NCI-H1048 (cell line): ENCODE measurements at places on chromosomes 2 and 18.
A peak's percentile ranks its signal among the peaks of the same experiment; 100 is the strongest.

DNA sequence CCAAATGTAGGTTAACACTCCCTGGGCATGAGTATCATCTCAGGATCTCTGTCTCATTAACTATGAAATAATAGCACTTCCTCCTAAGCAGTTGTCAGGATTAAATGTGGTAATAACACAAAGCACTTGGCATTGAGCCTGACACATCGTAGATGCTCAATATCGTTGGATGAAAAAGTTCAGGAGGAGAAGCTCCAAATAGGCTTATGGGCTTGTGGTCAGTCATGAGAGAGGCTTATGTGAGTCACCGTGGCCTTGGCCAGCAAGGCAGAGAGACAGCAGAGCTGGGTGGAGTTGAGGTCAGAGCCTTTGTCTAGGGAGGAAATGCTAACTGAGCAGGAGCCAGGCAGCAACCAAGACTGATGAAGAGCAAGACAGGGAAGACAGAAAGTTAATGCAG is 68.3 kb upstream of the PPM1B start:
- no peak for DNase-seq

GRCh38 chr2:197453123-197453913 is at the start of gene COQ10B:
Gene COQ10B, plus strand, starts transcription at chr2:197453552. Its CDS starts 9 bp downstream, at chr2:197453561.
- DNase-seq = peak; percentile 96

GRCh38 chr2:160044728-160045127 is 17.7 kb downstream of the PLA2R1 start:
- no peak for DNase-seq

GRCh38 chr2:8797682-8798081 is 39.7 kb downstream of the KIDINS220 start:
- DNase-seq = no peak

DNA sequence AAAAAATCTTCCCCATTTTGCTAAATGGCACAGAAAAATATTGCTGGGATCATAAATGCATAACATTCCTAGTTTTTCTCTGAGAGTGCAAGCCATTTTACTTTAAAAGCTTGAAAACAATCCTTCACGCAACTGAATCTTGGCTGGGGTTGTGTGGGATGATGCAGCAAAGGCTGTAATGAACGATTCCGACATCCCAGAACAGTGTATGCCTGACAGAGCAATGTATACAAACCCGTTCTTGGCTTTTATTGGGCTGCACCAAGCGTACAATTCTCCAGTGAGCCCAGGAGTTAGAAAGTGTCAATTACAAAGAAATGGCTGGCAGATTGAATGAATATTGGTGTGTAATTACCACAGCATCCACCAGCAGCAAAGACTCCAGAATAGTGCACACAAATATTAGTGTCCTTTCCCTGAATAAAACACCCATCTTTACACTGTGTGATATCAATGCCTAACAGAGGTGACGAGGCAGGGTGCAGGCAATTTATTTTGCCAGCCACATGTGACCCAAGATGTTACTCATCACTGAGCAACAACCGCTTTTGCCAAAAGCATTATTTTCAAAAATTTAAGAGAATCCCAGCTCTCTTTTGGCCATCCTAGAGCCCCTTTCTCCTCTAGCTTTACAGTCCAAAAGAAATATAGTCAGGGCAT is 578.6 kb upstream of the CHAC2 start:
- DNase-seq = no peak

DNA sequence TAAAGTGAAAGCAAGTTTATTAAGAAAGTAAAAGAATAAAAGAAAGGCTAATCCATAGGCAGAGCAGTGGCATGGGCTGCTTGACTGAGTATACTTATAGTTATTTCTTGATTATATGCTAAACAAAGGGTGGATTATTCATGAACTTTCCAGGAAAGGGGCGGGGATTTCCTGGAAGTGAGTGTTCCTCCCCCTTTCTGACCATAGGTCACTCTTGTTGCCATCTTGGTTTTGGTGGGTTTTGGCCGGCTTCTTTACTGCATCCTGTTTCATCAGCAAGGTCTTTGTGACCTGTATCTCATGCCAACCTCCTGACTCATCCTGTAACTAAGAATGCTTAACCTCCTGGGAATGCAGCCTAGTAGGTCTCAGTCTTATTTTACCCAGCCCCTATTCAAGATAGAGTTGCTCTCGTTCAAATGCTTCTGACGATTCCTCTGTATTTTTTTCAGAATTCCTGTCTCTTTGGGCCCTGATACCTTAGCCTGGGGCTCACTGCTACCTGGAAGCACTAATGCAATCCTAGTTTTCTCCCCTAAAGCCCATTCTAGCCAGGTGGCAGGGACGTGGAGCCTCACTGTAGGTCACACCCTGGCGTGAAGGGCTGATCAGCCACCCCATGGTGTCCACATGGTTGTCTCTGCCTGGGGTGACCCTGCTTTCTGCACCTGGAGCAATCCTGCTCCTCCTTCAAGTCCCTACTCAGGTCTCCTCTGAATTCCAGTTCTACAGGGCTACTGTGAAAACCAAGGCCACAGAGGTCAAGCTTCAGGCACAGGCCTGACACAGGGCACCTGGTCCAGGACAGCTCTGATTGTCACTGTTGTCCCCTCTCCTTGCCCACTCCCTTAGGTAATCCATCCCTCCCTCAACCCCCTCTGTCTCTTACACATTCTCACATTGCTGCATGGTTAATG is 6.0 kb upstream of the SLC35F6 start:
- no peak for DNase-seq

DNA sequence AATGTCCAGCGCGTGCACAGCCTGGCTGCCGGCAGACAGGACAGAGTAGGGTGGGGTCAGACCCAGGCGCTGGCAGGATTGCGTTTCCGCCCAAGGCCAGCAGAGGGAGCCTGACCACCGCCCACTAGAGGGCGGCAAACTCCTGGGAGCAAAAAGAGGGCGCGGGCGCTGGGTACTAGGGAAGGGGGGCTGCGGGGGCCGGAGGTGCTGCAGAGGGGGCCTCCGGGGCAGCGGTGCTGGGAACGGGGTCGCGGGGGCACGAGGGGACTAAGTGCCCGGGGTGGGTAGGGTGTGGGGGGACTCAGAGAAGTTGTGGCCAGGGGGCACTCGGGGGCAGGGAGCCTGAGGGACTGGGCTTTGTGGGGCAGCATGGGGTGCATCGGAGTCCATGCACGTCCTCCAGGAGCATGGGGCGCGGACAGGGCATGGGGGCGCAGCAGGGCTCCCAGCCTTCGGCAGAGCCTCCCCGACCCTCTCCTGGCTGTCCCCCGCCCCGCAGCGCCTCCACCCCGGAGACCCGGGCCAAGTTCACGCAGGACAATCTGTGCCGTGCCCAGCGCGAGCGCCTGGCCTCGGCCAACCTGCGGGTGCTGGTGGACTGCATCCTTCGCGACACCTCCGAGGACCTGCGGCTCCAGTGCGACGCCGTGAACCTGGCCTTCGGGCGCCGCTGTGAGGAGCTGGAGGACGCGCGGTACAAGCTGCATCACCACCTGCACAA is 3.2 kb downstream of the TEKT4 start:
- no peak for DNase-seq

GRCh38 chr2:11753886-11754699 is 7.7 kb downstream of the LPIN1 start:
- DNase-seq = no peak

DNA sequence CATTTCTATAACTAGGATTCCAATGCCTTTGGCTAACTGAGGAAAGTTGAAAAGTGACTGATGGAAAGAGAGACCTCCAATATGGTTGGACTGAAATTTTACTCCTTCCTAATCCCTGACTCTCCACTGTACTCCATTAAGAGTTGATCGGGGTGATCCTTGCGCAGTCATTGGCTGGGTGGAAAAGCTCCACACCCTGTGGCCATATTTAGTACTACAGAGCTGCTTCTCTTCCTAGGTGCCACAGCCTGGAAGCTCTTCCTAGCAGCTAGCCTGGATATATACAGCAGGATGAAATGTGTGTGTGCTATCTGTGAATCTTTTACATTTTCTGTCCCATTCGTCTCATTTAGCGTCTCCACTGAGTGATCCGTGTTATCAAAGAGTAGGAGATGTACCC is 71.2 kb downstream of the MEP1B start:
- DNase-seq = no peak

DNA sequence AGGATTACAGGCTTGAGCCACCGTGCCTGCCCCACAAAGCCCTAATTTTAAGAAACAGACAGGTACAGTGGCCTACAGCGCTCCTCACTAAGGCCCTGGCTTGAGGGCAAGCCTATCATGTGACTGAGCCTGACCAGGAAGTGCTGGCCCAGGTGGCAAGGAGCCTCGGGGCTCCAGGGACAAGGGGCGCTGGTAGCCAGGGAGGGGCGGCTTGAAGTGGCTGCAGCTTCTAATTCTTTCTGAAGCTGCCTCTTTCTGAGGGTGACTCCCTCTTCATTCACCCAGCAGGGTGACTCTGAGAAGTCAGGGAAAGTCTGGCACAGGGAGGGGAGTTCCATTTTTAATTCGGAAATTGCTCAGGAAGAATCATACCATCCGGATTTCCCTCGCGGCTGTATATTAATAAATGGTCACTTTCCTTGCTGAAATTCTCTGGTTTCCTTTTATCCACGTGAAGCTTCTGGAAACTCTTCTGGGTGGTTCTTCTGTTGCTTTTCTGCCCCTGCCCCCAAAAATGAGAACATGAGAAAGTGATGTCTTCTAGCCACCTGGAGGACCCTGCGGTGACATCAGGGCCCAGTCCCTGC is 115.7 kb downstream of the FAM210A start:
- DNase-seq = no peak

- no peak for DNase-seq
These were observed 25.8 kb downstream of the GPR55 start for GRCh38 chr2:230899287-230899686.

- DNase-seq = no peak
These were observed 187.9 kb downstream of the VAPA start for GRCh38 chr18:10101729-10102128.

- DNase-seq = no peak
These were observed 3.5 kb downstream of the FEV start for GRCh38 chr2:218981390-218981880.

- DNase-seq = no peak
These were observed 318.5 kb upstream of the CWC22 start for GRCh38 chr2:180325416-180326120.

DNA sequence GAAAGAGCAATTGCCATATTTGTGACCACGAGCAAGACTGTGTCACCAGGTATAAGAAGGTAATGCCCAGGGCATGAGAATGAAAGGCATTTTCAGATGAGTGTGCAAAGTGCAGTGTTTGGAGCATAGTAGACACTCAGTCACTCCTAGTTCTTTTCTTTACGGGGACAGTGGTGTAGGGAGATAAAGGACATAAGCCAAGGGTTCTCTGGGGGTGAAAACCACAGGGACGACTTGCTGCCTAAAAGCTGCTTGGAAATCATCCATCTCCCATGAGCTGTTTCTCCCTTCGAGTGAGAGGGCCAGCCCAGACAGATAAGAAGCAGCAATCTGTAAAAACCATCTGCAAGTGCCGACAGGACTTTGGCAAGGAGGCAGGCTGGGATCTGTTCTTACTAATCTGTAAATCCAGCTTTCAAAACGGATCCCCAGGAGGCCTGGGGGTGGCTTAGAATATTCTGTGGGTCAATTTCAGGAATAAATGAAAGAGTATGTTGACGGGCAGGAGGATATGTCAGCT is 221.6 kb downstream of the LPIN1 start:
- no peak for DNase-seq

GRCh38 chr18:48851599-48851960 is 99.2 kb downstream of the SMAD7 start:
- DNase-seq = no peak

DNA sequence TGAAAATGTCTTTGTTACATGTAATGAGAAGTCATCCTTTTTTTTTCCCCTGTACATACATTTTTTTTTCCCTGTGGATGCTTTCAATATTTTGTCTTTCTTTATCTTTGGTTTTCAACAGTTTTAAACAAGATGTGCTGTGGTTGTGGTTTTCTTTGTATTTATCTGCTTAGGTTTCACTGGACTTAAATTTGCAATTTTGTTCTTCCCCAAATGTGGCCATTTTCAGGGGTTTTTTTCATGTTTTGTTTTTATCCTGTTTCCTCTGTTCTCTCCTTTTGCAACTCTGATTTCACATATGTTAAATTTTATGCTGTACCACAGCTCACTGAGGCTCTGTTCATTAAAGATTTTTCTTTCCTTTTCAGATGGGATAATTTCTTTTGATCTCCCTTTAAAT is 41.7 kb downstream of the GALNT1 start:
- DNase-seq = no peak

- DNase-seq = no peak
These were observed 157.5 kb downstream of the MGAT5 start for GRCh38 chr2:134411279-134411827.

- DNase-seq = no peak
These were observed 24.6 kb downstream of the DOCK10 start for GRCh38 chr2:225017713-225018112.

DNA sequence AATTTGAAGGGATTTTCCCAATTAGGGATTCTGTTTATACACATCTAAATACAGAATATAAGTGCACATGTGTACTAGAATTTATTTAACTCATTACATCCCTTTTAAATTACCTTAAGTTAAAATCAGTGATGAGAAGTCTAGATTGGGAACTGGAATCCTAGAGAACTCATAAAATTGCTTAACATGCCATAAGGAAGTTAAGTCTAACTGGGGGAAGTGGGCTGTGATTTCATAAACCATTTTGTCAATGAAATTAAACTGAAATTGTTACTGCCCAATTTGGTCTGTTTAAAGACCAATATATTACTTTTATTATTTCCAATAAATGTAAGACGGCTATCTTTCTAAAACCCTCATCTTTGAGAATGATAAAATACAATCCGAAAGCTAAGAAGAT is 72.3 kb upstream of the CD226 start:
- DNase-seq = no peak

- no peak for DNase-seq
These were observed 155.6 kb downstream of the EML6 start for GRCh38 chr2:54879032-54879431.

- DNase-seq = no peak
These were observed 1391.1 kb downstream of the SUCLG1 start for GRCh38 chr2:83067947-83068346.

DNA sequence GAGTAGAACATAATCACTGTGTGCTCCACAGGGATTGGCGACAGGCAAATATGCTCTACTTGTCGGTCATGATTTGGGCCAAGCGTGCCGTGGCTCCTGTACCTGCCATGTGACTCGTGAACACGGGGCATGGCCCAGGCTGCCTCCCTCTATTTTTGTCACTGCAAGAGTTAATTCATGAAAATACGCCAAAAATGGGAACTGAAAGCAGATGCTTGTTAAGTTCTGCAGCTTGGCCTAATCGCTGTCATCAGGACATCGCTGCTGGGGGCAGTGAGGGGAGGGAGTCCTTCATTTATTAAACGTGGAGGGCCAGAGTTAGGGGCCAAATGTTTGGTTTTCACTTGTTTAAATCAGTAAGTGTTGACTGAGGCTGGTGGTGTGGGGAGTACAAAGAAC is 177.8 kb downstream of the BCL2 start:
- no peak for DNase-seq

DNA sequence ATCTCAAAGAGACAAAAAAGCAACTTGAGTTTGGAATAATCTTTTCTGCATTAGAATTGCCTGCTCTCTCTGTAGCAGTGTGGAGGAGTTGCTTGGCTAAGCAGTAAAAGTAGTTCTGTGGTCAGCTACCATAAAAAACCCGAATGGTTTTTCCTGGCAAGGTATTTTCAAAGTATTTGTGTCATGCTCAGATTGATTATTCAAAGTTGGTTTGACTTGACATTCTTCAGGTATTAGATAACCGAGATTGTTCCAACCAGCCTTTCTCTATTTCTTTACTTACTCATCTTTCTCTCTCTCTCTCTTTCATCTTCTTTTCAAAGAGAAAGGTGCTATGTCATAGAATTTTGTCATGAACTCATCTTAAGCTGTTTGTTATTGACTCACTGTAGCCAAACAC is 404.9 kb downstream of the CPS1 start:
- no peak for DNase-seq
